Cardiac septum (tissue), 1 donor: ENCODE measurements at places on chromosomes 12 and 14.
A peak's percentile ranks its signal among the peaks of the same experiment; 100 is the strongest.

DNA sequence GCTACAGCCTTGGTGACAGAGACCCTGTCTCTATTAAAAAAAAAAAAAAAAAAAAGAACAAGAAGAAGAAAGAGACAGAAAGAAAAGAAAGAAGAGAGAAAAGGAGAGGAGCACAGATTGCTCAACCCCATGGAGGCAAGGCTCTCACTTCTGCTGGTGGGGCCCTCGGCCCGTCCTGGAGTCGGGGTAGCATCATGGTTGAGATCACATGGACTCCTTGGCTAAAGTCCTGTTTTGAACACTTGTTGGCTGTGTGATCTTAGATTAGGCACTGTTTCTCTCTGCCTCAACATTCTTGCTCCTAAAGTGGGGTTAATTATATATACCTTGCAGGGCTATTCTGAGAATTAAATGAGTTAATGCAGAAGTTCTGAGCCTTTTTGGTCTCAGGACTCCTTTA is 207.7 kb downstream of the CACNA1C start:
- peak; percentile 26 for DNase-seq

DNA sequence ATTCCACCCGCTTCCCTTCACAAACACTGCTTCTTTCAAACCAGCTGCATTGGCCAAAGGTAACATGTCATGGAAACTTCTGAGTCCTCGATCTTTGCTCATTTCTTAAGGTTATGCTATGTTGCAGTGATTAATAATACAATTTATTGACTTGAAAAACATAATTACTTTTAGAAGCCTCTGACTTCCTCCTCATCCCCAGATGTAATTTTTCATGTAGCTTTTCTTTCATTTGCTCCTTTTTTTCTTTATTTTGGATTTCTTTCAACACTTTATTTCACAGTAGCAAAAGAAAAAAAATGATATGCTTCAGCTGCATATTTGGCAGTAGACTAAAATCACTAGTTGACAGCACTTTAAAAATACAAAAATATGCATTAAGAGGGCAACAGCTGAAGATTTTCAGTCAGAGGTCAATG is 116.2 kb downstream of the LRRIQ1 start:
- DNase-seq = no peak

- DNase-seq = peak; percentile 56
Measured at GRCh38 chr14:101354726-101355125, 206.6 kb upstream of the DIO3 start.

DNA sequence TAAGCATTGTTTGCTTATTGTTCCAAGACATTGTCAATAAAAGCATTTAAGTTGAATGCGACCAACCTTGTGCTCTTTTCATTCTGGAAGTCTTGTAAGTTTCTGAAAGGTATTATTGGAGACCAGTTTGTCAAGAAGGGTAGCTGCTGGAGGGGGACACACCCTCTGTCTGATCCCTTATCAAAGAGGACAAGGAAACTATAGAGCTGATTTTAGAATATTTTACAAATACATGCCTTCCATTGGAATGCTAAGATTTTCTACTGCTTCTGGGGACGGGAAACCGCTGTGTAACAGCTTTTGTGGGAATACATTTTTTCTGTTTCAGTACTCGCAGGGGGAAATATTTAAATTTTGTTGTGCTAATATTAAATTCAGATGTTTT is 3.5 kb downstream of the FOS start:
- DNase-seq = no peak

DNA sequence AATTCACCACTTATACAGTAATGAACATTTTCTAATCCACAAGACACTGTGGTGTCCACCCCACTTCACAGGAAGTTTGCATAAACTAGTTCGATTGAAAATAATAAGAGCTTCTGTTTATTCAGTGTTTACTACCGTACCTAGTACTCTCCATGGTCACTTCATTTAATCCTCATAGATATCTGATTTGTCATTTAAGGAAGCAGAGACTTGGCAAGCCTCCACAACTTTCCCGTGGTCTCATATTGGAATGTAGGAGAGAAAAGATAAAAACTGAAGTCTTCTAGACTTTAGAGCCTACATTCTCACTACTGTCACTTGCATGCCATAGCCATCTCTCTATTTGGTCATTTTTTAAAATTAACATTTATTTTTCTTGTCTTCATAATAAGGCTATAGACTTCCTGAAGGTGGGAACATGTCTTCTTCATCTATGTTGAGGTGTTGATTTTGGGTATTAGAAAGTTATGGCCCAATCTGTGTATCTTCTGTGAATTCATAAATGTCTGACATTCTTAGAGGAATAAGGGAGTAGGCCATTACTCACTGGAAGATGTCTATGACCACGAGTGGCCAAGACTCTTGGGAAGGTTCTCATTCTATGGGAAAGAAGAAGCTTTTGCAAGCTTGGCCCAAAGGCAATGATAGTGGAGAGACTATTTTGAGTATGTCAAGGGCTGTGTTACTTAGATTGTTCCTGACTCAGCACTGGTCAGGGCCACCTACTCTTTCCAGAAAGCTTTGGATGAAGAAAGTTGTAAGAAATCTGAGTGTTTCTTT is 423.7 kb downstream of the LRIG3 start:
- DNase-seq = no peak

GRCh38 chr12:41936333-41936732 is 208.3 kb downstream of the GXYLT1 start:
- no peak for DNase-seq
